ENCODE measurements at places on chromosomes 12 and 14. TPM values are rescaled to one million over a fixed set of nuclear protein-coding genes. Genes with fewer than 3 reads are reported as not detected.

Gene TMEM233
- 0.55 TPM for total RNA-seq

Gene DACT1
- 19.8 TPM for total RNA-seq

DNA sequence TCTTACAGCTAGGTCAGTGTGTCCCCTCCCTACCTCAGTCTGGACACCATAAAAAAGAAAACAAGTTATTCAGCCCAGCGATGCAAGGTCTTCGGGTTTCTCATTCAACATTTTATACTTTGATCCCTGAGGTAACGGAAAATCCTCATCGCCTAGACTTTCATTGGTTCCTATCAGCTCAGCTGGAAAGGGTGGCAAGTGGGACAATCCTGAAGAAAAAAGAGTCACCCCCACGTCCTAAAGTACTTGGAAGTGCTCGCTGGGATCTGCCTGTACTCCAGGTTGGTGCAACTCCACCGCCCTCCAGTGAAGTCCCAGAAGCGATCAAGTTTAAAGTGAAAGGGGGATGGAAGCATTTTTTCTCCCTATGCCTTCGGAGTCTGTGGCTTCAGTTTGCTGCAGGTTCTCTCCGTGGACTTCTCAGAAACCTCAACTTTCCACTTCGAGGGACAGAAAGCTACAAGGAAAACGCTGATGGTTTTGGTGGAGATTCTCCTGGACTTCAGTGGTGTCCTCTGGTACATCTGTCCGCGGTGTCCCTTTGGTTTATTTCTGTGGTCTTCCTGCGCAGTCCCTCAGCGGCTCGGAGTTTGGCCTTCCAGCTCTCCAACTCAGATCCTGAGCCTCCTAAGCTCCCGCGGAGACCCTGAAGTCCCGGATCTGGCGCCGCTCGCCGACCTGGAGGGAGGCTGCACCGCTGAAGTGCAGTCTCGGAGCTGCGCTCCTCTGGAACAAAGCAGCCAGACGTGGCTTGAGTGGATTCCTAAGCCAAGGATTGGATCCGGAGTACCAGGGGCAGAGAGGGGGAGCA, 1.8 kb upstream of the LRFN5 start:
- DNase-seq, result no peak

DNA sequence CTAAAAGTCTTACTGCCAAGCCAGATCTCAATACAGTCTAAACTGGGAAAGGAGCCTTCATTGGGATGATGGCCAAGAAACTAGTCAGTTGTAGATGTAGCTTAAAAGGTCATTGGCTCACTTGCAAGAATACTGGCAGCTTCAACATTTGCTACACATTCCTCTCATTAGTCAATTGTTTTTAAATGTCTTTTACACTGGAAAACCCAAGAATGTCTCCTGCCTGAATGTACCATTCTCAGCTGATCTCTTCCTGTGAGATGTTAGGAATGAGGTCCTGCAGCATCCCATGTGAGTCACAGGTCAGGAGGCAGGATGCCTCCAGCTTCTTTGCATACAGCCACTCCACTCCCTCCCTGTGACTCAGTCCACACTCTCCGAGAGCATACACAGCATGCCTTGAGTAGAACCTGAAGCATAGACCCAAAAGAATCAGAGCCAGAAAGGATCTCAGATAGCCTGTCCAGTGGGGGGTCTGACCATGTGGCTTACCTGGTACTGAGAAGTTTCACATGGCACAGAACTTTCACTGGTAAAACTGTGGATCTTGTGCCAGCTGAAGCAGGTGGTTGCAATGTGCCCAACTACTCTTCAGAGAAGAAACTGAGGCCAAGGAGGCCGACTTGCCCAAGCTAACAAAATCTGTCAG, 56.0 kb upstream of the HECTD1 start:
- DNase-seq, result peak; percentile 79

- DNase-seq, result peak; percentile 24
These were observed 12.0 kb downstream of the KIF26A start for GRCh38 chr14:104150136-104151025.
